ENCODE measurements at places on chromosomes 3 and 15.

DNA sequence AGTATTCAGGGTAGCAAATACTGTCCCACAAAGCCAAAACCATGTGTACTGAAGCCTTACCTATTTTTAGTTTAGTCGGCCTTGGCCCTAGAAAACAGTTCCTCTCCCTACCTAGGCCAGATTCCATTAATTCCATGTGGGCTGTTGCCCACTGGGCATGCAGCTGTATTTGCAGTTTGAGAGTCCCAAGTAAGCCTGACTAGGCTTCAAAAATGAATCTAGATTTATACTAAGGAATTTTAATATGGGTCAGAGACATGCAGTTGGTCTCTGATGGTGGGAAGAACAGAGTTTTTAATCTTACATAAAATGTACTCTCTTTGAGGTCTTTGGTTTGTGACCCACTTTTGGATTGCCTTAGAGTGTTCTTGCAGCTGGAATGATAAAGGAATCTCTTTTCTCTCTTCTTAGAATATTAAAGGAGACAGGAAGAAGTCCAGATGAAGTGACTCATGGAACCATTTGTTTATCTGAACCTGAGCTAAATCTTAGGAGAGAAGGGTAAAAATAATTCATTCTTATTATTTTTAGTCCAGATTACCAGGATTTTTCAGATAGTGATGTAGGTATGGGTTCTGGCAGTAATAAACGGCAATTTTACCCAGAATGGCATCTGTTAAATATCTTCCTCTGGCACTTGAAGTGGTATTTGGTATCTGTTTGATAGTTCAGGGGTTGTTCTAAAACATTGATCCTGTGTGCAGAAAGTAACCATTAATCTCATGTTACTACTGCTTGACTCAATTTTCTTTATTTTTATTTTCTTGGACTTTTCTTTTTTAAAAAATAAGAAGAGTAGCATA lies 33.8 kb downstream of the GLCE start:
- DNase-seq, result no peak

- DNase-seq, result peak; percentile 37
Observed at GRCh38 chr3:112858410-112859069, 11.9 kb upstream of the CD200R1L start.

DNA sequence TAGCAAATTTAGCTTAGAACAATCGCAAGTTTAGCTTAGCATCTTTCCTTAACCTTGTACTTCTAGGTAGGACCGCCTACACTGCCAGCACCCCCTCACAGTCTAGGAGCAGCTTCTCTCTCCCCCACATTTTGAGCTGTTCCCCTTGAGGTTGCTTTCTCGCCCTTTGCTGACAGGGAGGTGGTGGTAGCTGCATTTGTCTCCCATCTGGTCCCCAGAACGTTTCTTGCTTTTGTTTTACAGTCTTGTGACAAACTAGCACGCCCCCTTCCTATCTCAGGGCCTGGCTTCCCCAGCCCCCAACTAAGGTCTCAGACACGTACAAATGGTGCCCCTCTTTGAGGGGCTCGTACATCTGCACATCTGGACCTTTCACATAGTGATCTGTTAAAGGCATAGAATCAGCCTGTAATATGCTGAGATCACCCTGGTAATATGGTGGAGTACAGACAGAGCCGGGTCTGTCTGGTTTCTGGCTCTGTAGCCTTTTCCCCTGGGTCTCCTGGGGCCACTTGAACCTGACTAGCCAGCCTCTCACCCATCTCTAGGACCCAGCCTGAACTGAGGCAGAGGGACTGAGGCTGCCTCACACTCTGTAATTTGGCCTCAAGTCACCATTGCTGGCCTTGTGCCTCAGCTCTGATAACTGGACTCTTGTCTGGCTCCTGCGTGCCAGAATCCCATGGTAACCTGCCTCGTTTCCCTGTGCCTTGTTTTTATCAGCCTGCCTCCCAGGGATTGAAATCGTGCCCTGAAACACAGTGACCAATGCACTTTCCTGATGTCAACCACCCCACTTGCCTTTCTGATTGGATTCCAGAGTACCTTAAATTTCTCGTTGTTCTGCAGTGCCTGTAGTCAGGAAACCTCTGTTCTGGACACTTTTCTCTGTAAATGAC lies 27.7 kb downstream of the CRTC3 start:
- no peak for DNase-seq

GRCh38 chr3:14290631-14291385 lies 111.6 kb upstream of the SLC6A6 start:
- no peak for DNase-seq

DNA sequence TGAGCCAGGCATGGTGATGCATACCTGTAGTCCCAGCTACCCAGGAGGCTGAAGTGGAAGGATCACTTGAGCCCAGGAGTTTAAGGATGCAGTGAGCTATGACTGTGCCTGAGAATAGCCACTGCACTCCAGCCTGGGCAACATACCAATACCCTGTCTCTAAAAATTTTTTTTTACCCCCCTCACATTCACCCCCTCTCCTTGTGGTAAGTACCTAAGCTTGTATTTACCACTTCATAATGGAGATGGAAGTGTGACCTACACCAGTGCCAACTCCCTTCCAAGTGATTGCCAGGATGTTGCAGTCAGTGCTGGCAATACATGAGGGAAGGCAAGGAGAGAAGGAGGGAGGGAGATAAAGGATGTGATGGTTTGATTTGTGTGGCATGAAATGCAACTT lies 84.2 kb downstream of the LRRC28 start:
- DNase-seq, result no peak

- no peak for DNase-seq
Observed at GRCh38 chr3:160695915-160696327, 19.0 kb downstream of the ARL14 start.

DNA sequence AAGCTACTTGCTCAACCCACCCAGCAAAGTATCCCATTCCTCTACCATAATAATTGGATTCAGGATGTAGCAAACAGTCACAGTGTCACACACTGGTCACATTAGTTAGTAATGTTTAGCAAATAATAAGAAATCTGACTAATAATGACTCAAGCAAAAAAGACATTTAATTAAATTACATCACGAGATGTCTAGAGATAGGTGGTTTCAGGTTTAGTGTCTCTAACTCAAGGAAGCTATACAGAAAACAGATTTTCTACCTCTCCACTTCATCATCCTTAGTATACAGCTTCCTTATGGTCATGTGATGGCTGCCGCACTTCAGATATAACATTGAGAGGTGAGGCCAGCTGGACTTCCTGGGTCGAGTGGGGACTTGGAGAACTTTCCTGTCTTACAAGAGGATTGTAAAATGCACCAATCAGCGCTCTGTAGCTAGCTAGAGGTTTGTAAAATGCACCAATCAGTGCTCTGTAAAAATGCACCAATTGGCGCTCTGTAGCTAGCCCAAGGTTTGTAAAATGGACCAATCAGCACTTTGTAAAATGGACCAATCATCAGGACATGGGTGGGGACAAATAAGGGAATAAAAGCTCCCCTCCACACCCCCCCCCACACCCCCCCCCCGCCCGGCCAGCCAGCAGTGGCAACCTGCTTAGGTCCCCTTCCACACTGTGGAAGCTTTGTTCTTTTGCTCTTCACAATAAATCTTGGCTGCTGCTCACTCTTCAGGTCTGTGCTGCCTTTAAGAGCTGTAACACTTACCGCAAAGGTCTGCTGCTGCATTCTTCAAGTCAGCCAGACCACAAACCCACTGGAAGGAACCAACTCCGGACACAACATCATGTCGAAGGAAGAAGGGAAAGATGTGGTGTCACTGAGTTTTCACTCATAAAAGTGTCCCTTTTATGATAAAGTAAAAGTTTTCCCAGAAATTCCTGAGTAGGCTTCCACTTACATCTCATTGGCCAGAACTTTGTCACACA lies 24.9 kb upstream of the ARPIN start:
- DNase-seq, result peak; percentile 31

GRCh38 chr15:70066447-70066846 lies 31.3 kb downstream of the TLE3 start:
- DNase-seq, result no peak

- no peak for DNase-seq
Observed at GRCh38 chr3:156304406-156304805, 184.0 kb downstream of the KCNAB1 start.

DNA sequence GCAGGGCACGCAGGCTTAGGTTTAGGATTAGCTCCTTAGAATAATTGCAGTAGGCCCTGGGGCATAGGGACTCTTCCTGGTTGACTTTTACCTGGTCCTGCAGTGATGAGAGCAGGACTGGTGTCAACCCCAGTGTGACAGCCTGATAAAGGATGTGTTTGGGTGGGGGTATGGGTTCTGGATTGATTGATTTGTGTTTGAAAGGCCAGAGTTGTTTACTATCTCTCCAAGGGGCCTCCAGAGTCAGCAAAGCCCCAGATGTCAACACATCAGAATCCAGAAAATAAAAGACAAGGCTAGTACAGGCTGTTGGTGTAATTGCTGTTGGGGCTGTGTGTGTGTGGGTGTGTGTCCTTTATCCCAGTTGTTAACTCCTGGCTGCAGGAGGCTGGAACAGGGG lies 122.3 kb downstream of the CHRNA7 start:
- DNase-seq, result no peak

GRCh38 chr3:106401666-106402490 lies 533.1 kb upstream of the CBLB start:
- DNase-seq, result no peak

- no peak for DNase-seq
Observed at GRCh38 chr15:89899951-89900567, 6.3 kb upstream of the AP3S2 start.

DNA sequence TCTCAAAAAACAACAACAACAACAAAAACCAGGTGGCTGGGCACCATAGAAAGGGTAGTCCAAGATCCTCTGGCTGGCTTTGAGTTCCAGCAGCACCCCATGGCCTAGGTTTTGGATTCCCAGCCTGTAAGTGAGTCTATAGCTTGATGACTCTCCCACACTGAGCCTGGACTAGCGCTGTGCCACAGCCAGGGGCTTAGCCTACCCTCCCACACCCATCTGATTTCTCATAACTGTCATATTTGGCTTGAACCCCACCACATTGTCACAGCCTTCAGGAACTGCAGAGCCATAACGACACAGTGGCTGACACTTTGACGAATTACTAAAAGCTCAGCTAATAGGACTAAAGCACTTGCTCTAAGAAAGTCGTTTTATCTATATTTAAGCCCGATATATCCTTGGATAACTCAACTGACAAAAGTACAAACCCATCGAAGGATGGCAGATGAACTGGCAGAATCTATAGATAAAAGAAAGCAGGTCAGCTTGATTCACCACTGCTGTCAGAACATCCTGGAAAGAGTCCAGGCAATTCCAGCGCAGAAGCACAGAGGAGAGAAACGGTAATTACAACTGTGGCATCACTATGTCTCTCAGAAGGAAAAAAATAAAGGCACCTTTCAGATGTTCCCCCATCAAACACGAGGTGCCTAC lies 62.1 kb downstream of the HOMER2 start:
- DNase-seq, result no peak

GRCh38 chr3:28019740-28020139 lies 221.7 kb upstream of the CMC1 start:
- no peak for DNase-seq

DNA sequence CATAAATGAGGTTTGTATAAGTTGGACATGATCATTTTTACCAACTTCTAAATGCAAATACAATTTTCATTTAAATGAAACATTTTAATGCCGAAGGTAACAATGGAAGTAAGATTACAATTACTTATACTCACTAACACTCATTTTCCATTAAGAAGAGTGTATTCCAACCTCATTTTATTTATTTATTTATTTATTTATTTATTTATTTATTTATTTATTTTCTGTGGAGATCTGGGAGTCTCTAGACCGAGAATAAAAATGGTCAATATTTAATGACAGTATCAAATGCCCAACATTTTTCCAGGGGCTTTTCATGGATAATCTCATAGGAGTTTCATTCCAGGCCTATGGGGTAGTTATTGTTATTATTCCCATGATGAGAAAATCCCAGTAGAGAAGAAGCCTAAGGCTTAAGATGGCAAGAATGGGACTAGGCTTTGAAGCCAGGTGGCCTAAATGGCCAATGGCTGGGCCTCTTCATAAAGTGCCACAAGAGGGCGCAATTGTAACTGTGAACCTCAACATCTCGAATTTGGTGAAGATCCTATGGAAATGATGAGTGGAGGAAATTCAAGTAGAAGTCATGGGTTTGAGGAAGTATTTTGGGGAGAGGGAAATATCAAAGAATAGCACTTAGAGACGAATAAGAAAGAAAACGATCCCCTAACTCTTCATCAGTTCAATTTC lies 21.3 kb downstream of the VGLL3 start:
- DNase-seq, result peak; percentile 27

DNA sequence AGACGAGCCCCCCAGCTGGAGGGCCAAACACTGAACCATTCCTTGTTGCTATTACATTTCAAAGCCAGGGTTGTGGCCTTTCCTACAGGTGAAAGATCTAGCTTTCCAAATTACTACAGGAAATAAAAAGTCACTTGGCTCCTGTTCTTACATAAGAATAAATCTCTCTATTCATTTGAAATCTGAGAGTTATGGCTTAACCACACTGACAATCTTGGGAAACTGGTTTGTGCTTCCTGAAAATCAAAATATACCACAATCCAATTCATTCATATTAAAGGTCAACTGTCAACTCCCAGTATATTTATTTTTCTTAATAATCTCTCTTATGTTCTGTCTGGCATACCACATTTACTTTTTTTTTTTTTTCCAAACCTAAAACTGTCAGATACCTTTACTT lies 103.7 kb upstream of the LMOD3 start:
- no peak for DNase-seq

- DNase-seq, result no peak
Observed at GRCh38 chr3:171452328-171452727, 7.9 kb downstream of the TNIK start.

GRCh38 chr15:65060641-65061397 lies 7.0 kb downstream of the RASL12 start:
- DNase-seq, result no peak

- DNase-seq, result no peak
Observed at GRCh38 chr3:194875581-194876402, 190.1 kb downstream of the FAM43A start.

DNA sequence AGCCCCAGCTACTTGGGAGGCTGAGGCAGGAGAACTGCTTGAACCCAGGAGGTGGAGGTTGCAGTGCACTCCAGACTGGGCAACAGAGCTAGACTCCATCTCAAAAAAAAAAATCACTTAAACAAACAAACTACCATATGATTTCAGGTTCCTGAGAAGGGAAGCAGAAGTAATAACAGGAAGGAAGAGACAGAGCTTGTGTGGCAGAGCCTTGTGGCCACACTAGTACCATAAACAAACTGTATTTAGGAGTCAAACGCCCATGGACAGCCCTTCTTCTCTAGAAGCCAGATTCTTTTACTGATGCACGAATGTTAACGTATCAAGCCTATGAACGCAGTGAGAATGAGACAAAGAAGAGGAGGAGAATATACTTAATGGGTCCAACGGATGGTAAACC lies 12.0 kb downstream of the MTMR10 start:
- no peak for DNase-seq

DNA sequence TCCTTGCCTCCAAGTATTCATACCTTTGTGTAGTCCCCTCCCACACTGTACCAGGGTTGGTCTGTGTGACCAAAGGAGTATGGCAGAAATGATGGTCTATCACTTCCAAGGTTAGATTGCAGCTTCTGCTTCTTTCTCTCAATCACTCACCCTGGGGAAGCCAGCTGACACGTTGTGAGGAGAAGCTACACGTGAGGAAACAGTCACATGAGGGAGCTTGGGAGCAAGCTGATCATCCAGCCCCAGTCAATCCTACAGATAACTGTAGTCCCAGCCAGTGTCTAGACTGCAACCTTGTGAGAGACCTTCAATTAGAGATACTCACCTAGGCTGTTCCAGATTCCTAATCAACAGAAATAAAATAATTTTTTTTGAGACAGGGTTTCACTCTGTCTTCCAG lies 6.2 kb upstream of the ZNF774 start:
- no peak for DNase-seq

GRCh38 chr3:37993820-37994638 lies 3.4 kb downstream of the VILL start:
- DNase-seq, result peak; percentile 59

- no peak for DNase-seq
Observed at GRCh38 chr3:150324788-150325187, 83.3 kb upstream of the TSC22D2 start.

Data from KG1 (cell line).